ENCODE measurements at places on chromosomes 12 and 14.

- no peak for DNase-seq
Observed at GRCh38 chr14:25909045-25909747, 688.6 kb downstream of the NOVA1 start.

- no peak for DNase-seq
Observed at GRCh38 chr12:120725151-120725658, 421 bp upstream of the ACADS start.

- DNase-seq, result no peak
Observed at GRCh38 chr14:52987514-52987913, 36.7 kb upstream of the FERMT2 start.

- no peak for DNase-seq
Observed at GRCh38 chr14:58978343-58978742, 210.1 kb upstream of the DAAM1 start.

DNA sequence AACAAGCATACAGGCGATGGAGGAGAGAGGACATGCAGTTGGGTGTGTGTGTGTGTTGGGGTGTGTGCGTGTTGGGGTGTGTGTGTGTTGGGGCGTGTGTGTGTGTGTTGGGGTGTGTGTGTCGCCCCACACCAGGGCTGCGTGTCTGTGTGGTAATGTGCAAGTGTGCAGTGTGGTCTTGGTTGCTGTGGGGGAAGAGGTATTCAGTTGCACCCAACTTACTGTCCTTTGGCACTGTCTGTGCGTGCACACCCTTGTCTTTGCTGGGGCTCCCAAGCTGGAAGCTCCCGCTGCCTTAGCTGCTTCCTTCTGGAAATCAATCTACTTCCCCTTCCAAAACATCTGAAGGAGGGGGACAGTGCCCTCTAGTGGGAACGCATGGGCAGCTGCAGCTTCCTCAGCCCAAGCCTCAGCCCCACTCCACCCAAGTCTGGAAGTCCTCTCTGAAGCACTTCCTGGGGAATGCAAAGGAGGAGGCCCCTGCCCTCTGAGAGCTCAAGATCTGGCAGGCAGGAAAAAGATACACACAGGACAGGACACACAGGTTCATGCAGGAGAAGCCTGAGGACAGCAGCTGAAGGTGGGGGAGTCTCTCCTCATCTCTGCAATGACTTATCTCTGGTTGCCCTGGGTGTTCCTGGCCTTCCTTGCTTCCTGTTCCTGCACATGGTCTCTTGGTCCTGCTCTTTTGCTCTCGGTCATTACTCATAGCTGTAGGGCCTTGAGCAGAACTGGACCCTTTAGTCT is 13.1 kb downstream of the ASIC1 start:
- no peak for DNase-seq

DNA sequence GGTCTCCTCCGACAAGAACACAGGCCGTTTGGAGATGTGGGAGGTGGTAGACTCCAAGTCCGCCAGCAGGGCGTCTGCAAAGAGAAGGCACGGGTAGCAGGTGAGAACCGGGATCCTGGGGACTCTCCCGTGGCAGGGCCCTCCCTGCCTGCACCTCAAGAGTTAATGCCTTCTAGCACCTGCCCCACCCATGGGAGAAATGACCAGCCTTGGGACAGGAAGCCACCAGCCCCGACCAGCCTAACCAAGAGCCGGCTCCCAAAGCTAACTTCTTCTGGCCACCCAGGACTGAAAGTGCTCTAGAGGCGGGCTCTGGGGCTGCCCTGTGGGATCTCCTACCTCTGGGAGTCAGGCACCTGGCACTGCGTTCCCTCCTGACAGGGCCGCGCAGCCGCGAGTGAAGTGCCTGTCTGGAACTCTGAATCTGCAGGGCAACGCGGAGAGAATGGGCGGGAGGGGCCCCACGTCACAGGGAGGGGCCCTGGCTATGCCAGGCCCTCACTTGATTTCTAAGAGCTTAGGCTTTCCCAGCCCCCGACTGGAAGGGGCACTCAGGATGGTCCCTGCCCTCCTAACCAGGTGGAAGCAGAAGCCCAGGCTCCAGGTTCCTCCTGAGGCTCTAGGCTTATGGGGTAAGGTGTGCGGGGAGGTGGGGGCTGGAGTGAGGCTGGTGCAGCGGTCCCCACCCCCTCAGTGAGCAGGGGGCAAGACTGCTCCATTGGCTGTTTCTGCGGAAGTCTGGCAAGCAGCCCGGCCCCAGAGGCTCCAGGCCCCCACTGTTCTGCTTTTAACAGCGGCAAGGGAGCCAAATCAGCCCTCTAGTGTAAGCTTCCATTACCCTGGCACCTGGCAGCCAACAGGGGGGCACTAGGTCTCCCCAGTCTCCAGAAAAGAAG is 23.6 kb upstream of the RPLP0 start:
- no peak for DNase-seq

GRCh38 chr12:130419116-130419515 is 81.4 kb downstream of the PIWIL1 start:
- no peak for DNase-seq

- no peak for DNase-seq
Observed at GRCh38 chr12:116945886-116946550, 35.3 kb downstream of the FBXW8 start.

- DNase-seq, result no peak
Observed at GRCh38 chr12:65923228-65923627, 98.9 kb downstream of the HMGA2 start.

DNA sequence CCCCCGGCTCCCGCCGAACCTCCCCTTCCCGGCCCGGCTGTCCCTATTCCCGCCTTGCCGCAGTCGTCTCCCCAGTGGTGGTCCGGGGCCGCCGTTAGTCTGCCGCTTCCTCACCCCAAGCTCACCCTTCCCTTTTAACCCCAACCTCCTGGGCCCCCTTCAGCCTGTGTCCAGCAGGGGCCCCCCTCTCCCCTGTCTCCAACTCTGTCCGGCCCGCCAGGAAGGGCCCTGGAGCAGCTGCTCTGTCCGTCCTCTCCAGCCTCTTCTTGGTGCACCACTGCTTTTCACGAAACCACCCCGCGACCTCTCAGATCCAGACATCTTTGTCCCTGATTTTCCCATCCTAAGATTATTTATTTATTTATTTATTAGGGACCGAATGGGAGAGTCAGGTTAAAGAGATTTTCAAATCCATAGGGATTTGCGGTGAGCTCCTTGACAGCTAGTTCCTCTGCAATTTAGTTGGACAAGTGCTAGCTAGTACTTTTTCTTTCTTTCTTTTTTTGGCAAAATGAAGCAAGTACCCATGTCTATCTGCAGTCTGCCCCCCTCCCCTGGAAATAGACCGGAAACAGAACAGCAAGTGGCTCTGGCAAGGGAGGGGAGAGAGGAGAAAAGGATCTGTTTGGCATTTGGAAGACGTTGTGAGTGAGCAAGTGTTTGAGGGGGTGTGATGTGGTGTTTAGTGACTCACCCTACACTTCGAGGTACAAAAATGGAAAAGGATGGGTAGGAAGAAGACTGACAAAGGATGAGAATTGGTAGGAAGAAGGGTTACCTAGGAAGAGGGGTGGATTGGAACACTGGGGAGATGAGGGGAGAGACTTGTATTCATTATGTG is 632 bp downstream of the UBR7 start:
- DNase-seq, result no peak

DNA sequence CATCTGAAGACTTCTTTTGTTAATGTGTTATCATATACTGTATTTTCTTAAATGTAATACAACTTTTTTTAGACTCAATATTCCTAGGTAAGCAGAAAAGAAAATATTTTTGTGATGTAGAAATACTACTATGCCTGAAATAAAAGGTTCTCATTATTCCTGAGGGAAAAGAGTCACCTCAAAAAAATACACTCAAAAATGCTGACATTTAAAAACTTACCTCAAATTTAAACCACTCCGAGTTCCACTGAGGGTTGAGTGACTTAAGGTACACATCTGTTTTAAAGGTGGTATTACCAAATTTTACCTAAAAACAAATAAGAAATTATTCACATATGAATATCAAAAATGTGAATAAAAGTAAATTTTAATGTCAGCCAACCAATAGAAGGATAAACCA is 9.3 kb downstream of the C2CD5 start:
- no peak for DNase-seq

- DNase-seq, result no peak
Observed at GRCh38 chr12:99978152-99978551, 6.6 kb downstream of the ANKS1B start.

GRCh38 chr12:128864516-128865186 is 11.4 kb downstream of the GLT1D1 start:
- DNase-seq, result no peak

- no peak for DNase-seq
Observed at GRCh38 chr14:61188978-61189808, 91.9 kb downstream of the TMEM30B start.

DNA sequence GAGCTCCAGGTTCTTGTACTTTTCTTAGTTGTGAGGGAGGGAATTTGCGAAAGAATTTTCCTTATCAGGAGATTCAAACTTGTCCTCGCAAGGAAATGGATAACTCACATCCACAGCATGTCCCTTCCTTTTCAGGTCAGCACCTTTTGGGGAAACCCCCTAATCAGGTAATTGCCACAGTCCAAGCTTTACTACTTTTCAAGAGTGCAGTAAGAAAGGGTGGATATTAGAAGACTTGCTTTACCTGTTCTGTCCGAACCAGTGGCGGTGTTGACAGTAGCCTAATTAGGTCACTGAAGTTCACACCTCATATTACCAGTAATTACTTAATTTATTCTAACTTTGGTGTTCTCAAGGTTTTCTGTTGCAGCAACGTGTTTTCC is 6.7 kb upstream of the C12orf50 start:
- no peak for DNase-seq

GRCh38 chr14:35034440-35034833 is 11.6 kb upstream of the FAM177A1 start:
- no peak for DNase-seq

DNA sequence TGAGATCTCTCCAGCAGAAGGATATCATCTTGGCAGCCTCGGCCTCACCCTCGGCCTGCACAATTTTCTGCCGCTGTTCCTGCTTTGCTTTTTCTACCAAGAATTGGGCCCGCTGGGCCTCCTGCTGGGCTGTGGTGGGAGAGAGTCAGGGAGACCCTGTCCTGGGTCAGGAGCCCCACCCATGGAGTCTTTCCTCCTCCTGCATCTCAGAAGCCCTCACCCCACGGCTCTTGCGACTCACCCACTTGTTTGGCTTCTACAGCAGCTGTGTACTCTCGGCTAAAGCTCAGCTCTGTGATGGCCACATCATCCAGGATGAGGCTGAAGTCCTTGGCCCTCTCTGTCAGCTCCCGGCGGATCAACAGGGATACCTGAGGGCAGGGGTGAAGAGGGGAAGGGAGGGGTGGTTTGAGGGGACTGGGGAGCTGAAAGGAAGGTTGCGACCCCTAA is 2.8 kb downstream of the PHB2 start:
- no peak for DNase-seq

GRCh38 chr12:113897406-113897805 is 68.7 kb downstream of the RBM19 start:
- DNase-seq, result no peak

- DNase-seq, result no peak
Observed at GRCh38 chr14:75725481-75725880, 64.4 kb downstream of the TTLL5 start.

DNA sequence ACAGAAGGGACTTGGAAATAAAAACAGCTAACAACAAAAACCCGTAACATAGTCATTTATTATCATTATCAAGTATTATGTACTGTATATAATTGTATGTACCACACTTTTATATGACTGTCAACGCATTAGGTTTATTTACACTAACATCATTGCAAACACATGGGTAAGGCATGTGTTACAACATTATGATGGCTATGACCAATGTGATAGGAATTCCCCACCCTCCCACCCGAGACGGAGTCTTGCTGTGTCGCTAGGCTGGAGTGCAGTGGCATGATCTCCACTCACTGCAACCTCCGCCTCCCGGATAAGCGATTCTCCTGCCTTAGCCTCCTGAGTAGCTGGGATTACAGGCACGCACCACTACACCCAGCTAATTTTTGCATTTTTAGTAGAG is 82.6 kb downstream of the ERC1 start:
- no peak for DNase-seq

DNA sequence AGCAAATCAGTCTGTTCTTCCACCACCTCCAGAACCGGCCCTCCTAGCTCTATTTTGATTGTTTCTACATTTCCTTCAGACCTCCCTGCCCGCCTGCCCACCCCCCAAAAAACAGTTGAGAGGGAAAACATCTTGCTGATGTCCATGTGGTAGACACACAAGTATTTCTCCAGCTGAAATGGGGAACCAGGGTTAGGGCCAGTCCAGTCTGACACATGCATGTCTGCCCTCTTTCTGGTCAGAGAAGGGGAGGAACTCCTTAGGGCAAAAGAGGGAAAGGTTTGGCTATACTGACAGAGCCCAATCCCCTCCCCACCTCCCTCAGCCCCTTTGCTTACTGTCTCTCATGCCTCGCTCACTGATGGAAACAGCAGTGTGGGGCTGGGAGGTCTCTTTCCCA is 3.4 kb downstream of the CD9 start:
- no peak for DNase-seq

- DNase-seq, result no peak
Observed at GRCh38 chr14:71135911-71136310, 228.7 kb downstream of the PCNX1 start.

GRCh38 chr12:96255077-96255476 is 60.9 kb downstream of the ELK3 start:
- no peak for DNase-seq

DNA sequence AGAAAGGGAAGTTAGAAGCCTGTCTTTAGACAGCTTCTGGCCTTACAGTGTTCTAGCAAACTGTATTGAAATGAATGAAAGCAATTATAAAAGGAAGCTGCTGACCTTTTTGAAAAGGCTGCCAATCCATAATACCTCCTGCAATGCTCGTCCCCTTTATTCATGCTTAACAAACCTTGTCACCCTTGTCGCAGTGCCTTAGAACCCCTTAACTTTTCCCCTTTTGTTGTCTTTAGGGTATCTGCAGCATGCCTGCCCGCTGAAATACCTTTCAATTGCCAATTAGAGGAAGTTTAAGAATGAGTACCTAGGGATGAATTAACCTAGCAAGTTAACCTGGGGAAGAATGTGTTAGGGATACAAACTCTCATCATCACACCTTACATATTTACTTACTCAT is 731.2 kb downstream of the RERGL start:
- DNase-seq, result no peak

DNA sequence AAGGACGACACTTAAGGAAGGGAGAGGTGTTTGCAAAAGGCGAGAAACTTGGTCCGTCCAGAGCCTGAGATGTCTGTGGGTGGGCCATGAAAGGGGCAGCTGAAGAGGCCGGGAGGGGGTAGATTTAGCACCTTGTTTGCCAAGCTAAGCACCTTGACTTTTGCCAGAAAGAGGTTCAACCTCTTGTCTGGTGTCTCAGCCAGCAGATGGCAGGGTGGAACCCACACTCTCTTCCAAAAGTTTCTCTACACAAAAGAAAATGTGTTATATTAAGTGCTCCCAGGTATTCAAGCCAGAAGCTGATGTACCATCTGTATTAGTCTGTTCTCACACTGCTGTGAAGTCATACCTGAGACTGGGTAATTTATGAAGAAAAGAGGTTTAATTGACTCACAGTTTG is 69.9 kb downstream of the SUDS3 start:
- DNase-seq, result no peak

DNA sequence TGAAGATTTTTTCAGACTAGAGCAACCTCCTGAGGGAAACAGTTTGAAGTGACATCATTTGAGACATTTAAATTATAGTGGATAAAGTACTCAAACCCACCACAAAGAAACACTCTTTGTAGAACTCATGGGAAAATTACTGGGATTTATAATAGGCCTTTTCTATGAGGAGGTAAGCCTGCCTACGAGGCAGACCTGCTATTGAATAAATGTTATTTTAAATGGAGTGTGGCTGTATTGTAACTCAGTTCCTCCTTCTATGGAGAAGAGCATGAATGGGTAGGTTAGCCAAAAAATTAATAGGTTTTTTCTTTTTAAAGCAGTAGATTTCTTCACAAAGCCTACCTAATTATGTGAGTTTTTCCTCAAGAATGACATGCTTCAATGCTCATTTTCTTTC is 63.7 kb upstream of the PLEKHA5 start:
- DNase-seq, result no peak

GRCh38 chr14:103880348-103881267 is 33.2 kb upstream of the PPP1R13B start:
- no peak for DNase-seq

All from D721Med (cell line).